ENCODE measurements at places on chromosomes 3 and 15. TPM values are rescaled to one million over a fixed set of nuclear protein-coding genes. Genes with fewer than 3 reads are reported as not detected.

GRCh38 chr15:78492872-78493271 lies 14.5 kb upstream of the HYKK start:
- no peak for DNase-seq

GRCh38 chr15:88627463-88627862 lies 6.3 kb downstream of the AEN start:
- no peak for DNase-seq

DNA sequence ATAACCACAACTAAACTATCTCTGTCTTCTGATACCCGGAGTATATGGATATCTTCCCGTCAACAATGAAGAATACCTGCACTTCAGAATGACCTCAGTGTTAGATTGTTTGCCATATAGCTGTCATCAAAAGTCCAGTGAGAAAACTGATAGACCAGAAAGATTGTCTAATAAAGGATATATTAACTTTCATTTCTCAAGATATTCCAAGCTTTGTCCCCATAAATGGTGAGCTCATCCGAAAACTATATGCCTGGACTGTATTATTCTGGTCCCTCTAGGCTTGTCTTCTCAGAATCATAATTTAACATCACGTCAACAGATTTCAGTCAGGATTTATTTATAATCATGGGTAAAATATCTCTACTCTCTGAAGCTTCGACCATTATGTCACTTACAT lies 100.5 kb downstream of the ATP8B4 start:
- DNase-seq: no peak

GRCh38 chr3:124976383-124976782 lies 41.8 kb upstream of the MUC13 start:
- DNase-seq: no peak

The SEMA3F gene
- 69.8 TPM for polyA plus RNA-seq

The C3orf49 gene
- 1.00 TPM for polyA plus RNA-seq

Data from left kidney (tissue), 8 donors.